Skeletal muscle tissue (tissue), 5 donors: ENCODE measurements at places on chromosomes 3 and 15. TPM values are rescaled to one million over a fixed set of nuclear protein-coding genes. Genes with fewer than 3 reads are reported as not detected.

The PRSS50 gene
- not detected for total RNA-seq

The SERINC4 gene
- under 0.01 TPM for total RNA-seq

The OSBPL10 gene
- 6.8 TPM for total RNA-seq

The GP9 gene
- not detected for total RNA-seq

The TLNRD1 gene
- total RNA-seq = 5.7 TPM

The IL5RA gene
- not detected for total RNA-seq

The AGBL1 gene
- 31.3 TPM for total RNA-seq

The GP5 gene
- under 0.01 TPM for total RNA-seq

The AHSG gene
- 0.52 TPM for total RNA-seq

The GPR160 gene
- 2.6 TPM for total RNA-seq
